COR-L47 (cell line): ENCODE measurements at places on chromosomes 6 and 20.

DNA sequence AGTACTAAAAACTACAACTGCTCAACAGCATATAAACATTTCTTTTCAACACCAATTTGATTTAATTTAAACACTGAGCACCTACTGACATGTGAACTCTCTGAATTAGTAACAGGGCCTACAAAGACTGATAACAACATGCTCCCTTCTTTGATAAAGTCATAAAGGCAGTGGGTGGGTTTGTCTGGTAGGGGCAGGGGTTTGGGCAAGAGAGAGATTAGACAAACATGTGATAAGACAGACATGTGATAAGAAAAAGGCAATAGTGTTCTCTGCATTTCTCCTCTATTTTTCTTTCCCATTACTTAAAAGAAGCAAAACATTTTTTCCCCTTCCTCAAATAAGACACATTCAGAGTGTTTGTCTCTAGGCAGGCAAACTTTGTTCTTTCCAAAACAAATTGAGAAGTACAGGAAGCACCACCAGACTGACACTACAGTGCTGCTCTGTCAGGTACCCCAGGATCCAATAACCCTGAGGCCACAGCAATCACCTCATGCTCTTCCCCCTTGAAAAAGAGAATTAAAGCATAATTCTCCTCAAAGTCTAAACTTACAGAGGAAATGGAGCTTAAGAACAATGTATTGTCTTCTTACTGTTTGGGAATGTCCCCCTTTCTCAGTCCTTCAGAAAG lies 11.9 kb downstream of the C6orf52 start:
- no peak for DNase-seq

DNA sequence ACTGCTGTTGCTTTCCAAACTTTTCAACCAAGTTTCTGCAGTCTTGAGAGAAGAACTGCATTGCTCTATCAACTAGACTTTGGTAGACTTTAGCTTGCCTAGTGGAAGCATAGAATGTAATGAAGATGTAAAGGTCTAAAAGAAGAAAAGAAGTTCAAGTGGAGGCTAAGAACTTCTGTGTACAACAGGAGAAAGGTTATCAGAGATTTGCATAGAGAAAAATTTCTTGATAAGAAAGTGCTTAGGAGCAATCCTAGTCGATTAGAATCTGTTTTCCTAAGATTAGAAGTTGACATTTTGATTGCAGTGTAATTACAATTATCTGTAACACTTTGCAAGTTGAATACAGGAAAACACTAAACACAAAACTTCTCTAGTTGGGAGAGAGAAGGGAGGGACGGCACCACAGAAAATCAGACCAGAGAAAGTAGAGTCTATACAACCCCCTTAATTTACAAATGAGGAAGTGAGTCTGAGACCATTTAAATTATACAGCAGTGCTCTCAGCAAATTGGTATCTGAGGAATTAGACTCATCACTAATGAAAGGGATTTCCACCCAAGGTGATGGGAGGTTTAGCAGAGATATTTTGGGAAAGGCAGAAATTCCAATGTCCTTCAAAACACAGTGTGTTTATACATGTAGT lies 194.3 kb upstream of the MARCKS start:
- DNase-seq = no peak

DNA sequence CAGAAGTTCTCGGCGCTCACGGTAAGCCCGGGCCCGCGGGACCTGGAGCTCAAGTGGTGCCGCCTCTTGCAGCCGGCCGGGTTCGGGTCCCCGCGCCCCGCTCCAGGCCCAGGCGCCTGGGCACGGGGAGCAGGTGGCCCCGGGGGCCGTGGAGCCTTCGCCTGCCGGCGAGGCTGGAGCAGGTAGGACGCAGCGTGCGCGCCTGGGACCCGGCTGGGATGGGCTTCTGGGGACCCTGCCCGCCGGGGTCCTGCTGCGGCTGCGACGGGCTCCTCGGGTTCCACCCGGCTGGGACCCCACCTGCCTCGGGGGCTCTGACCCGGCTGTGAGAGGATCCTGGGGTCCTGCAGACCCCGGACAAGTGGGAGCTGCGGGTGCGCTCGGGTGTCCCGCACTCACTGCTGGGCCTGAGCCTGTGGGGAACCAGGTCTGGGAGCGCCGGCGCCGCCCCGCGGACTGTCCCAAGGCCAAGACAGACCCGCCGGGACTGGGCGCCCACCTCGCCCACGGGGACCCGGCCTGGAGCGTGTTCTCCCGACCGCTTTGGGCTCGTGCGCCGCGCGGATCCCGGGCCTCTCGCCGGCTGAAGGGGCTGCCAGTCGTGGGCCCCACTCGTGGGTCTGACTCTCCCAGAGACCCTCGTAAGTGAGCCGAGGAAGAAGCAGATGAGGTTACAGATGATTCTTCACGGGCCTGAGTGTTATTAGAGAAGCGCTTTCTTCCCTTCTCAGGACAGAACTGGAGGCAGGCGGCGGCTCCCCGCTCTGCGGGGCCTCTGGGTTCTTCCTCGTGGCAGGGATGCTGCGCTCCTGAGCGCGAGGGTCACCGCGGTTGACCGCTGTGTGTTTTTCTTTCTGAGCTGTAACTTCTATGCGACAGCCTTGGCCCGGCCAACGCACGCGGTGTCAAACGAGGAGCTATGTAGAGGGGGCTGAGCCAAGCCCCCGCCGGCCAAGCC lies 729 bp downstream of the SMOC2 start:
- DNase-seq = no peak

DNA sequence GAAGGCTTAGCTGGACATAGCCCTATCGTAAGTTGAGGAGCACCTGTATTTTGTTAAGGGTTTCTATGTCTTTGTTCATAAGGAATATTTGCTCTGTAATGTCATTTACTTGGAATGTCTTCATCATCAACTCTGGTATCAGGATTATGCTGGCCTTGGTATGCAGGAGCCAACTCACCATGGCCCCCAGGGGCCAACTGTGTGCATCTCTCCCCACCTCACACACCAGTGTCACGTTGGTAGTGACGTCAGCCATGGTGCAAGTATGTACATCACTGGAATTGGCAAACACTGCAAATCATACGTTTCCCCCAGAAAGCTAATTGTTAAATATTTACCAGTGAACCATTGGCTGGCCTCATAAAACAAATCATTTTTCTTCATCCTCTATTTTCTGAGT lies 70.8 kb downstream of the YTHDF1 start:
- no peak for DNase-seq

- DNase-seq = no peak
These were observed 64.5 kb downstream of the FAM120B start for GRCh38 chr6:170371080-170371479.
